MG63 (cell line): ENCODE measurements at places on chromosomes 5 and 9. TPM values are rescaled to one million over a fixed set of nuclear protein-coding genes. Genes with fewer than 3 reads are reported as not detected.

GRCh38 chr5:50749873-50750272 is 83.4 kb downstream of the PARP8 start:
- DNase-seq = no peak

SERF1A gene
- 7.0 and 9.3 TPM in 2 replicates for total RNA-seq

SLC23A1 gene
- total RNA-seq = not detected in 2 replicates

CMYA5 gene
- 0.07 TPM in 1 of 2 replicates, not detected in the other for total RNA-seq

DNA sequence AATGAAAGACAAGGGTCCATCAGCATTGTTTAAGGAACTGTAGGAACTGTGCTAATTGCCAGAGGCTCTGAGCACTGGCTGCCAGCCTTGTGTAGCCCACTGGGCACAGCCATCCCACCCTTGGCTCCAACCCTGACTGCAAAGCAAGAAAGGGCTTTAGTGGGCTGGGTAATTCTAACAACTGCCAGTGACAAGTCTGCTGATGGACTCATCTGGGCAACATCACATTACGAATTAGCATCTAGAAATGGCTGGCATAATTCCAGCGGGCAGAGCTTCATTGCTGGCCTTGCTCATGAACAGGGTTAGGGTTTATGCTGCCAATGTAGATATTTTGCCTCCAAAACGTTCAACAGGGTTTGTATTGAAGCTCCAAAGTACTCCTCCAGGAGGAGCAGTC is 326.9 kb downstream of the ARHGEF28 start:
- DNase-seq = no peak

- DNase-seq = peak; percentile 55
Measured at GRCh38 chr5:14199902-14200301, 56.8 kb downstream of the TRIO start.

KCNIP1 gene
- 0.43 and 7.9 TPM in 2 replicates for total RNA-seq

DNA sequence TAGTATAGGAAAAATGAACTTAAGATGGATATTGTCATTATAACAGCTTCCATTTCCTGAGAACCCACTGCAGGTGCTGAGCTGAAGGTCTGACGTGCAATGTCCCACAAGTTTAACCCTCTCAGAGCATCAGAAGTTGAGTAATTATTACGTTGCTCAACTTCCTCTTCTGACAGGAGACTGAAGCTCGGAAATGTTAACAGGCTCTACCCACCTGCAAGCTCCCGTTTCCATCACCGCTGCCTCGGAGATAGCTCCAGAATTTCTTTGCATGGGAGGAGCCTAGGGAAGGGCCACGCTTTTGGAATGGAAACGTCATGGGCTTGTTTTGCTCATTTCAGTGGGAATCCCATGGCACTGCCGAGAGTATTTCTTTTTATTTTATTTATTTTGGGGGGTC is 1.0 kb upstream of the NTMT1 start:
- DNase-seq = no peak

SLIT3 gene
- 6.3 and 8.0 TPM in 2 replicates for total RNA-seq

- no peak for DNase-seq
Measured at GRCh38 chr9:15272377-15272928, 34.6 kb downstream of the TTC39B start.

CCL21 gene
- total RNA-seq = not detected in 2 replicates

- DNase-seq = peak; percentile 2
Measured at GRCh38 chr5:153901449-153901848, 137.3 kb downstream of the FAM114A2 start.

MAP1B gene
- total RNA-seq = 45.2 and 52.1 TPM in 2 replicates

GRCh38 chr5:67303356-67303755 is 106.8 kb upstream of the CD180 start:
- DNase-seq = peak; percentile 69

GRCh38 chr9:91904588-91905236 is 45.3 kb downstream of the ROR2 start:
- DNase-seq = no peak

DNA sequence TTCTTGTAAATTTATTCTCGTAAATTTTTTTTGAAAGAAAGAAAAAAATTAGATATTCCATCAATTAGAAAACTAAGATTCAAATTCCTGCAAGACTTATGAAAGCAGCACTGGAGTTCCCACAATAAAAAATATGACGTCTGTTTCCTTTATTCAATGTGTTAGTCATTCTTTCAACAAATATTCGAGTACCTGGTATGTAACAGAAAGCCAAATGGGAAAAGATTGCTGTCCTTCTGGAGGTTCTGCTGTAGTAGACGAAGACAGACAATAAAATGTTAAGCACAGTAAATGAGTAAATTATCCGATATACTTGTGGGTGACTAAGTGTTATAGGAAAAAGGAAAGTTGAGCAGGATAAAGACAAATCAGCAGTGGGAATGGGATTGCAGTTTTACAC is 92.2 kb downstream of the ADAMTSL1 start:
- no peak for DNase-seq

GRCh38 chr5:600886-601541 is 11.1 kb upstream of the CEP72 start:
- DNase-seq = no peak

GTF3C4 gene
- total RNA-seq = 14.8 and 17.2 TPM in 2 replicates

- DNase-seq = no peak
Measured at GRCh38 chr5:55920784-55921183, 69.6 kb downstream of the IL31RA start.

DNA sequence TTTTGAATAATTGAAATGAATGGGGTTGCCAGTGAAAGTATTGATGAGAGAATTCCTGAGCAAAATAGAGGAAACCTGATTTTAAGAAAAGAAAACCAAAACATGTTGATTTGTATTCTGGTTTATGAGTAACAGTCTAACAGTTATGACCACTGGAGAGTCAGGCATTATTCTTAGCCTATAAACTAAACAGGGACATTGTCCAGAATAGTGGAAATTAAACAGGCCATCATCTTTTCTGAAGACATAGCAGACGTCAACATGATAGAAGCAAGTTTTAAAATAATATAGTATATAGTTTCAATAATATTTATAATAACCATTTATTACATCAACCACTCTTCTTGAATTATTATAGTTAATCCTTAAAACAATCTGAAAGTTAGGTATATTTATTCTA is 178.3 kb upstream of the MPDZ start:
- DNase-seq = no peak

FBLL1 gene
- total RNA-seq = 0.53 TPM in 1 of 2 replicates, not detected in the other

DNA sequence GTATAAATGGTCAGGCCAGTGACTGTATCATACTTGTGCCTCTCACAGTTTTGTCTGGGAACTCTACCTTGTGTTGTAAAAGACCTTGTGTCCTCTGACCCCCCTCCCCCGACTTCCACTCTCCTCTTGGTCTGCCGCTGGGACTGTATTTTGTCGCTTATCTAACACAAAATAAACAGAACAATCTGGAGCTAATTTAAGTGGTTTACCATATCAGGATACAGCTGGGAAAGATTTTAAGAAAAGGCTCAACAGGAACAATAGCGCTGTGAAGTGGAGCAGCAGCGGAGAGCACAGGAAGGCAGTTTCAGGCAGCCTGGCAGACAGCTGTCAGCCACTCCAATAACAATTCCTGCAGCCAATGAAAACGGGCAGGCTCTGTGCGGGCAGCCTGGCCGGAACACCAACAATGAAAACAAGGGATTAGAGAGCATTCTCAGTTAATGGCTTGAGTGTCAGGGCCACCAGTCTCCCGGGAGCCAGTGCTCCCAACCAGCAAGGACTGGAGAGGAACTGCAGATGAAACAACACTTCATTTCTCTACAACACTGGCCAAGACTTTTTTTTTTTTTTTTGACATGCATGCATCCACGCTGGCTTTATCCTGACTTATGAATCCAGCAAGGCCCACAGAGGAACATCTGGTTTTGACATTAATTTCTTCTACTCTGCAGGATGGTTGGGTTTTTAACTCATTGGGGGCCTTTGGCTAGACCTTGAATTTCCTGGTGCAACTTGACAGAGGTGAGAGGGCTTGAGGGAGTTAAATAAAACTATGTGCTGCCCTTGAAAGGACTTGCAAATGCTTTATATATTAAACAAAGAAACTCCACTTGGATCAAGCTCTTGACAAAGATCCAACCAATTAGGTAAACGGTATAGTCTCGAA is 76.7 kb downstream of the ARSB start:
- peak; percentile 75 for DNase-seq

PDE8B gene
- total RNA-seq = 0.26 and 0.62 TPM in 2 replicates

GRCh38 chr9:138075496-138075895 is 197.9 kb downstream of the CACNA1B start:
- DNase-seq = no peak

UGT3A2 gene
- total RNA-seq = not detected in 2 replicates

DNA sequence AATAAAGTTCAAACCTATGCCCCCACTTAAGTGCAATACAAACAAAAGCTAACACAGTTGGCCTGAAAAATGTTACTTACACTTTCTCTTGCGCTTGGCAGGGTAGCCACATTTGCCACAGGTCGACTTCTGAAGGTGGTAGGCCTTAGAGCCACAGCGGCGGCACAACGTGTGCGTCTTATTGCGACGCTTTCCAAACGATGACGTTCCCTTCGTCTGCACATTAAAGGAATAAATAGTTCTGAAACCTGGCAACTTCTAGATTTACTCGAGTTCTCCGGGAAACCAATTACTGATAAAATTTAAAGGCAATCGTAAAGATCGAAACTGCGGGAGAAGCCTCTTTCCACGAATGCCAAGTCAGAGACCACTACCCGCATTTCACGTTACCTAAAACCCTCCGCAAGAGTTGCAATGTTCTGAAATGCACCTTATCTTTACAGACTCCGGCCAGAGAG is 602 bp downstream of the RPL37 start:
- DNase-seq = peak; percentile 24

CDKN2B gene
- not detected in 2 replicates for total RNA-seq

- DNase-seq = no peak
Measured at GRCh38 chr9:81879501-81879916, 48.7 kb upstream of the SPATA31D4 start.

DNA sequence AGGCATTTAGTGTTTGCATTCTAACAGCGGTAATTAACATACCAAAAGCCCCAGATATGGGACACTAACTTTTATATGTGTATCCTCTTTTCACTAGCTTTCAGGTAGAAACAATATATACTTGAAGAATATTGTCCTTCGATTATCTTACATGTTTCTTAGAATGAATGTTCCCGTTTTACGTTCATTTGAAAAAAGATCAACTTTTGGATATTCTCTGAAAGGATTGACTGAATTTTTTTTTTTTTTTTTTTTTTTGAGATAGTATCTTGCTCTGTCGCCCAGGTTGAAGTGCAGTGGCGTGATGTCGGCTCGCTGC is 32.2 kb upstream of the FSD1L start:
- no peak for DNase-seq

LCN9 gene
- total RNA-seq = not detected in 2 replicates

DNA sequence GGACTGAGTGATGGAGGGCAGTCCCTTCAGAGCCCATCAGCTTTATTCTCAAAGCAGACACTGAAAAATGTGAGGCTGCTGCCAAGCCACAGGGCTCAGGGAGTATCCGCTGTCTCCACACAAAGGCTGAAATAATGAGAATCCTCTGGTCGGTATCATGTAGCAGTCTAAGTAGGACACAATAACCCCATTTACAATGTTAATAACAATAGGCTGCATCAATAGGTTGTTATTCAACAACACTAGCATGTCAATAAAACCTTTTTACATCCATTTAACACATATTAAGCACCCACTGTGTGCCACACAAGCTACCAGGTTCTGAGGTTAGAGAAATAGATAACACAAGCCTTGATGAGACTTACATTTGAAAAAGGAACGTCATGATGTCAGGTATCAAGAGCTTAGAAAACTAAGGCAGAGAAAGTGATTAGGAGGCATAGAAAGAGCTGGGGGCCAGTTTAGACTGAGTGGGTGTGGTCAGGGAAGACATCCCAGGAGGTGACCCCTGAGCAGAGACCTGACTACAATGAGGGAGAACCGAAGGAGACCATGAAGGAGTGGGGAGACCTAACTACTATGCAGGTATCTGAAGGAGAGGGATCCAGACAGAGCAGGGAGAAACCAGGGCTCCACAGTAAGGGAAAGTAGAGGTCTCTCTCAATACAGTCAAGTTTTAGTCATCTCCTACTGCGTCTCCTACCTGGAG is 140.1 kb upstream of the GRIA1 start:
- DNase-seq = no peak

CDC25C gene
- 20.2 and 23.9 TPM in 2 replicates for total RNA-seq

PIP5K1B gene
- total RNA-seq = not detected in 2 replicates

GRCh38 chr5:81154725-81155124 is 78.4 kb upstream of the CKMT2 start:
- no peak for DNase-seq

DNA sequence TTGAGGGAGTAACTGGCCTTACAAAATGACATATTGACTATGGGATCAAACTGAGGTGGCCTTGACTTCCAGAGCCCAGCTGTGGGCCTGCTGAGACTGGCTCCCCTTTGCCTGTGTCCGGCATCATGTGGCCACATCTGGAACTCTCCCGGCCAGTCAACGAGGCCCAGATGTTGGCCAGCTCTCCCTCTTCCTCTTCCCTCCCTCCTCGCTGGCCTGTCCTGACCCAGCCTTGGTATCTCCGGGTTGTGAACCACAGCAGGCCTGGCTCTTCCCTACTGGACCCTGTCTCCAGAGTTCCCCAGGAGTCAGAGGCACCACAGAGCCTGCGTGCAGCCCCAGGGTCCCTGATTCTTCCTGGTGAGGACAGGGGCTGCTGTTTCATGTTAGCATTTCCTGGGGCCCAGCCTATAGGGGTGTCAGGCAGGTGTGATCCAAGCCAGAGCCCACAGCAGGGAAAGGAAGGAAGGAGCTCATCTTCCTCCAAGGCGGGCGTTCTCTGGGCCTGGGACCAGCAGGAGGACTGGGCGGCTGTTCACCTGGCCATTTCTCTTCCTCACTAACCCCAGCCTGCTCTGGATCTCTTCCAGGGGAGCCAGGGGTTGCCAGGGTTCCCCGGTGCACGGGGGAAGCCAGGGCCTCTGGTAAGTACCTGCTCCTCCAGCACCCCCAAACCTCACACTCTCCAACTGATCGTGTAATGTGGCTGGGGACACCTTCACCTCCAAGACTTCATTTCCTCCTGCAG is 81.2 kb downstream of the COL27A1 start:
- DNase-seq = no peak

PCDHGA9 gene
- total RNA-seq = not detected in 2 replicates

DNA sequence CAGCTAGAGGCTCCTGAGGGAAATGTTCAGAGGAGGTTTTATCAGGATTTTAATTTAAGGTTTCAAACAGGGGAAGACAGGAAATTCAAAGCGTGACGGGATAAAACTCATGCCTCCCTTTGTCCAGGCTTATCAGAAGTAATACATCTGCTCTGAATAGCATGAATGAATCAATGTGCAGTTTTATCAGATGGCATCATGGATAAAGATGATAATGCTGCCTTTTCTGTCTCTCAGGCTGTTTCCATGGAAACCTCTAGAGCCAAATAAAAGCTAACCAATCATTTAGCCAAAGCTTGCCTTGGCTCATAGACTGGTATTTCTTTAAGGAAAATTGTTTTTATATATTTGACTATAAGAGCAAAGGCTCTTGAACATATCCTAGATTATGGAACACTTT is 16.4 kb downstream of the MFAP3 start:
- DNase-seq = no peak
